Esophagus squamous epithelium (tissue), 5 donors: ENCODE measurements at places on chromosomes 7 and 10.

GRCh38 chr10:124149189-124150042 lies 56.0 kb upstream of the CHST15 start:
- DNase-seq: no peak

DNA sequence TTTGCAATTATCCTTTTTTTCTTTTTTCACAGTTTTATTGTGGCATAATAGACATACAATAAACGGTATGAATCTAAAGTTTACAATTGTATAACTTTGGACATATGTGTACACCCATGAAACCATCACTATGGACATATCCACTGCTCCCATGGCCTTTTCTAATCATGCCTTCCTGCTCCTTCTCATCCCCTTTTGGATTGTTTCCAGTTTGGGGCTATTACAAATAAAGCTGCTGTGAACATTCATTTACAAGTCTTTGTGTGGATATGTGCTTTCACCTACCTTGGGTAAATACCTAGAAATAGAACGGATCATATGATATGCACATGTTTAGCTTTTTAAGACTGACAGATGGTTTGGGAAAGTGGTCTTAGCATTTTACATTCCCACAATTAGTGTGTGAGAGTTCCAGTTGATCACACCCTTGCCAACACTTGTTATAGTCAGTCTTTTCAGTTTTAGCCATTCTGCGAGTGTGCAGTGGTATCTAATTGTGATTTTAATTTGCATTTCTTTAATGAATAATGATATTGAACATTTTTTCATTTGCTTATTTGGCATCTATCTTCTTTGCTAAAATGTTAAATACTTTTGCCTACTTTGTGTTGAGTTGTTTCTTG lies 120.9 kb upstream of the KAT6B start:
- no peak for DNase-seq

- no peak for DNase-seq
These were observed 204.9 kb upstream of the PTER start for GRCh38 chr10:16231734-16232435.

- DNase-seq: no peak
These were observed 12.6 kb upstream of the DYNC2I1 start for GRCh38 chr7:158843771-158844170.

DNA sequence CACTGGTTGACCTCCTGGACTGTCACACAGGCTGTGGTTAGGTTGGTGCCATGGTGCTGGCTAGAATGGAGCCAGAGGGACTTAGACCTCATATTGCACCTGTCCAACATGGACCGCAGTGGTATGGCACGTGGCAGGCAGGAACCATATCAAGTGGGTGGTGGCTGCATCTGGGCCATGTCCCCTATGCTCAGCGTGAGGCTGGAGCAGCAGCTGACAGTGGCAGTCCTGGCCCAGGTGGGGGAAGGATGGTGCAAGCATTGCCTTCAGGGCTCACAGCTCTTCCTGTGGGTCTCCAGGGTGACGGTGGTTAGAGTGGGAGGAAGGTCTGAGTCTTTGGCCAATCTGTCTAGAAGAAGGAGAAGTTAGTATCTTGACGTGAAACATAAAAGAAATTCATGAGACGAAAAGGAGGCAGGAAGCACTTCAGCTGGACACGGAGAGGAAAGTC lies 54.5 kb upstream of the PFKFB3 start:
- DNase-seq: no peak

- no peak for DNase-seq
These were observed 879 bp downstream of the NUDT5 start for GRCh38 chr10:12194752-12195271.

GRCh38 chr7:18408461-18408860 lies 87.1 kb upstream of the HDAC9 start:
- no peak for DNase-seq

DNA sequence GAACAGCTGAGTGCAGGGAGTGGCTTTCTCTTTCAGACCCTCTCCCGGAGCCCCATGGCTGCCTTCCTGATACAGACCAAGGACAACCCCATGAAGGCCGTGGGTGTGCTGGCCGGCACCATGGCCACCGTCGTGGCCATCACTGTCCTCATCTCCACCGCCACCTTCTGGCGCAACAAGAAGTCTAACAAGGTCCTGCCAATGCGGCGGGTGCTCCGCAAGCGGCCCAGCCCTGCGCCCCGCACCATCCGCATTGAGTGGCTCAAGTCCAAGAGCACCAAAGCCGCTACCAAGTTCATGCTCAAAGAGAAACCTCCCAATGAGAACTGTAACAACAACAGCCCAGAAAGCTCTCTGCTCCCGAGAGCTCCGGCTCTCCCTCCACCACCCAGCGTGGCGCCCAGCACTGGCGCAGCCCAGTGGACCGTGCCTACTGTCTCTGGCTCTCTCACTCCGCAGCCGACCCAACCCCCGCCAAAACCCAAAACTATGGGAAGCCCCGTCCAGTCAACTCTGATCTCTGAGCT lies 11.2 kb downstream of the LRIT2 start:
- no peak for DNase-seq

DNA sequence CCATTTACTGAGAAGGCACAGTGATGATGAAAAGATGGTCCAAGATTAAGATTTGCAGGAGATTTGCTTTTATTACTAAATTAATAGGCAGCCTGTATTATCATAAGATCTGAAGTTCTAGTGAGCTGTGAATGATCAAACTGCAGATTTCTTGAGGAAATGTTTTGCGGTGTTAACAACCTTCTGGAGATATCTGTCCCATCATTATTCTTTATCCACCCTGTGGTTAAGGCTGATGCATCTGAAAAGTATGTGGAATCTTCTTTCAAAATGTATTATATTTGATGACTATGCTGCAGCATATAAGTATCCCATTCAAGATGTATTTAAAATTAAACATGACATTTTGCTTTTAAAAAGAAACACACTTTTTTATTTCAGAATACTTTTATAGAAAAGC lies 150.3 kb downstream of the POLR1F start:
- no peak for DNase-seq
